Activated naive CD4-positive, alpha-beta T cell treated with anti-CD3 and anti-CD28 coated beads, Interleukin-2, amount 50 U/mL, for 72 hours (primary cell): ENCODE measurements at places on chromosomes 4 and X. TPM values are rescaled to one million over a fixed set of nuclear protein-coding genes. Genes with fewer than 3 reads are reported as not detected.

GRCh38 chrX:132491191-132491590 lies 2.4 kb upstream of the MBNL3 start:
- DNase-seq = no peak

- peak; percentile 54 for DNase-seq
Observed at GRCh38 chrX:153662266-153662665, 11.3 kb downstream of the PNCK start.

- DNase-seq = no peak
Observed at GRCh38 chr4:65943076-65943475, 272.8 kb upstream of the EPHA5 start.

DNA sequence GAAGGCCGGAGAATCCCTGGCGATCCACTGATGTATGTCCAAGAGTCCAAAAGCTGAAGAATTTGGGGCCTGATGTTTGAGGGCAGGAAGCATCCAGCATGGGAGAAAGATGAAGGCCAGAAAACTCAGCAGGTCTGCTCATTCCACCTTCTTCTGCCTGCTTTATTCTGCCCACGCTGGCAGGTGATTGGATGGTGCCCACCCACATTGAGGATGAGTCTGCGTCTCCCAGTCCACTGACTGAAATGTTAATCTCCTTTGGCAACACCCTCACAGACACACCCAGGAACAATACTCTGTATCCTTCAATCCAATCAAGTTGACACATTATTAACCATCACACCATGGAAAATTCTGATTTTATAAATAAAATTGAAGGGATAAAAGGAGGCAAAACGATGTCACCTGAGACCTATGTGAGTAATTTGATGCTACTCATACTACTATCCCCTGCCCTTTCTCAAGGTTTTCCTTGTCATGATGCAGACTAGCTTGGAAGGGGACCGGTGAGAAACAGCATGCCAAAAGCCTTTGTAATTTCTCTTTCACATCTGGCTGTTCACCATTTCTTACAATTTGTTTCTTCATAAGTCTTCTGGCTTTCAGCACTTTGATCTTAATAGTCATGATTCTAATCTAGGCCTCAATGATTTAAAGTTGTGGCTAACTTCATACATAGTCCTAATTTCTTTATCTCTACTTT lies 9.7 kb upstream of the PYURF start:
- no peak for DNase-seq

- no peak for DNase-seq
Observed at GRCh38 chr4:145904413-145905177, 34.0 kb downstream of the ZNF827 start.

GRCh38 chrX:136635235-136635634 lies 12.7 kb upstream of the CD40LG start:
- no peak for DNase-seq

The CFP gene
- total RNA-seq = 5.1 TPM
